ENCODE measurements at places on chromosomes 11 and 22. TPM values are rescaled to one million over a fixed set of nuclear protein-coding genes. Genes with fewer than 3 reads are reported as not detected.

DNA sequence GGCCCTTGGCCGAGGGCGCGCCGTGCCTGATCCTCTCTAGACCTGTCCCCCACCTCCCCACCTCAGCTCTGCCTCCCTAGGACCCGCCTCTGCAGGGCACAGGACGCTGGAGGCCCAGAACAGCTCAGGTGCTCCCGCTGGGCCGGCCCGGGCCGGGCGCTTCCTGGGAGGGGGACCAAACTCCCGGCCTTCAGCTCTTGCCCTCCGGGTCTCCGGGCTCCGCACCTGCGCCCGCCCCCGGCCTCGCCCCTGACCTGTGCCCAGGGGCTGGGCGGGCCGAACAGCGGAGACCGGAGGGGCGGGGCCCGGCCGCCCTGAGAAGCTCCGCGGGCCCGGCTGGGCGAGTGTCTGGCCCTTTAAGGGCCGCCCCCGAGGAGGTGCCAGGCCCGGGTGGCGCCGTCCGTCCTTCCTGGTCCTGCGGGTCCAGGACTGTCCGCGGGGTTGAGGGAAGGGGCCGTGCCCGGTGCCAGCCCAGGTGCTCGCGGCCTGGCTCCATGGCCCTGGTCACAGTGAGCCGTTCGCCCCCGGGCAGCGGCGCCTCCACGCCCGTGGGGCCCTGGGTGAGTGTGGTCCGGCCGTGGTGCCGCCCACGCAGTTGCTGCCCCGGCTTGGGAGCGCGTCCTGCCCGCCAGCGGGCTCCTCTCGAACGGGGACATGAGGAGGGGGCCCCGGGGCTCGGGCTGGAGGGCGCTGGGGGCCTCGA lies at the start of gene SSH3:
SSH3 (plus strand) TSS at position 399 of the 703 bp plus-strand sequence; CDS start at position 495, 96 bp downstream.
- H3K27me3 ChIP-seq: no peaks in the 10 kb centered on the region
- H3K36me3 ChIP-seq: peaks cover 13% of the 10 kb centered on the region
- DNase-seq: no peak
- H3K4me1 ChIP-seq: peaks cover 11% of the 10 kb centered on the region
- H3K4me3 ChIP-seq: peak within 1 kb of the TSS; percentile 15

GRCh38 chr22:47292546-47293320 lies 530.3 kb downstream of the TBC1D22A start:
- no peak for DNase-seq
- no peak overlapping the region for H3K4me3 ChIP-seq
- H3K27me3 ChIP-seq: no peaks in the 10 kb centered on the region
- H3K4me1 ChIP-seq: no peaks in the 10 kb centered on the region

DAGLA gene
- 0.20 TPM for total RNA-seq

OR52E5 gene
- total RNA-seq: not detected

- H3K36me3 ChIP-seq: peaks cover 5% of the 10 kb centered on the region
- H3K27ac ChIP-seq: no peak within 1 kb of the TSS
- DNase-seq: no peak
- peaks cover 21% of the 10 kb centered on the region for H3K4me1 ChIP-seq
Measured at GRCh38 chr11:104897891-104898684, at the start of gene CASP12. Gene CASP12 (minus strand): TSS chr11:104898460.

DNA sequence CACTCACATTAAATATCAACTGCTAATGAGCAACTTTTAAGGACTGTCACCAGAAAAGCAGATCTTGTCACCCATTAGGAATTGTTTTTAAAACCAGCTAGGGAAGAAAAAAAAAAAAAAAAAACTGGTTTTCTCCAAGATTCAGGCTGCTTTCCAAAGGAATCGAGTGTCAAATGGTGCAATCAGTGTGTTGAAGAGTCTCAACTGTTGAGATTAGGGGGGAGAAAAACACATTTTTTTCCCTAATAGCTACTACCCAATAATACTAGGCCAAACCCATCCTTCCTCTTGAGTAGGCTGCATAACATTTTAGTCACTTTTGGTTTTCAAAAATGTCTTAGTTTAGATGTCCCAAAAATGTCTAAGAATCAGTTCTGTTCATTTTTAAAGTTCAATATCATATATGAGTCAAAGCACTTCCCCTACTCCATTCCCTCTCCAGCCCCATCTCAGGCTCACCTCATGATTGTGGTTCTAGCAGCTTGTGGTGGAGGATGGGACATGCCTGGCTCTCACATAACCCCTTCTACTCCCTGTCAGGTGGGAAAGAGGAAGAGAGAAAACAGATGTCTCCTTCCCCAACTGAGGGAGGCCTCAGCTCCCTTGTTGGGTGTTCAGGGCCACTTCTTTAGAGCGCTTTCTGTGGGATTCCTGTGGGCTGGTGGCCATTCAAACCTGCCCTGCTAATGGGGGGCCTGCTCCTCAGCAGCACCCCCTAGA lies 193.6 kb downstream of the CWF19L2 start:
- H3K27ac ChIP-seq: no peak overlapping the region
- H3K36me3 ChIP-seq: no peaks in the 10 kb centered on the region
- no peaks in the 10 kb centered on the region for H3K27me3 ChIP-seq

KCNQ1 gene
- 5.3 TPM for total RNA-seq

HORMAD2 gene
- 0.21 TPM for total RNA-seq

DNA sequence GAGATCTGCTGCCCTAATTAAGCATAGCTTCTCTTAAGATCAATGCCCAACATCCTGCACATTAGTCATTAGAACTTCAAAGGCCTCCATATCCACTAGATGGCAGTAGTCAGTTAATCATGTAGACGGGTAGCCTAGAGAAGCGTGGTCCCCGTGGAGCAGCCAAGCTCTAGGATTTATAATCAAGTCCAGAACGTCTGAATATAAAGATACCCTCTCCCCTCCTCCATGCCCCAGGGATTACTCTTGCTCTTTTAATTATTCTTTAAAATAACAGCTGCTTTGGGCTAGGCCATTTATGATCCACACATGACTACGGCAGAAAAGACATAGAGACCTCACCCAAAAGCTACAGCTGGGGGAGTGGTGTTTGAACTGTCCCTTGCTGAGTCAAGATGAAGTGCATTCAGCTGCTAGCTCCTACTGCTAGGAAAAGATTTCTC lies 327.6 kb upstream of the PLET1 start:
- DNase-seq: peak; percentile 8
- no peak overlapping the region for H3K4me3 ChIP-seq
- no peaks in the 10 kb centered on the region for H3K4me1 ChIP-seq
- H3K27me3 ChIP-seq: no peaks in the 10 kb centered on the region

DNA sequence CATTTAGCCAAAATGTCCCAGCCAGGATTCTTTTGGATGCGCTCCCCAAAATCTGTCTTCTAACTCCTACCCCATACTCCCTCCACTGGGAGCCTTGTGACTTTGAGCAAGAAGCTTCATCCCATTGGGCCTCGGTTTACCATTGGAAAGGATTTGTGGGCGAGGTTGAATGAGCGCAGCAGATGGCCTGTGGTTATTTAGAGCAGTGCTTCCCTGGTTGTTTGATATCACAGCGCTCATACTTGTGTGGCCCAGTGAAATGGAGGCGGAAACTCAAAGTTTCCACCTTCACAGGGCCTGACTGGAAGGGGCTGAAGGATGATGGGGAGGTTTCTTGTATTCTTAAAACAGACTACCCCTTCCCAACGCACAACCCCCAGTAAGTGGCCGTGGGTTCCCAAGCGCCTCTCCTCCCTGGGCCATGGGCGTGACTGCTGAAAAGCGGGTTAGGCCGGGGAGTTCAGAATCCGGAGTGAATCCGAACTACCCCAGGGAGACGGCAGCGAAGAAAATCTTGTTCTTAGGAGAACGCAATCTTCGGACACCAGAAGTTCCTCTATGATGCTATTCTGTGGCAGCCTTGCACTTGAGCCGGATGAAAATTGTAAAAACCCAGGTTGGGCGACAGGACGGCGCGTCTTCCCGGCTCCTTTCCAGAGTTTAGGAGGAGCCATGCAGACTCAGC lies 1.2 kb upstream of the ATF4 start:
- H3K36me3 ChIP-seq: peaks cover 52% of the 10 kb centered on the region
- H3K27ac ChIP-seq: peak overlapping the region; percentile 100
- H3K4me3 ChIP-seq: peak overlapping the region; percentile 97
- peaks cover 55% of the 10 kb centered on the region for H3K4me1 ChIP-seq

DNA sequence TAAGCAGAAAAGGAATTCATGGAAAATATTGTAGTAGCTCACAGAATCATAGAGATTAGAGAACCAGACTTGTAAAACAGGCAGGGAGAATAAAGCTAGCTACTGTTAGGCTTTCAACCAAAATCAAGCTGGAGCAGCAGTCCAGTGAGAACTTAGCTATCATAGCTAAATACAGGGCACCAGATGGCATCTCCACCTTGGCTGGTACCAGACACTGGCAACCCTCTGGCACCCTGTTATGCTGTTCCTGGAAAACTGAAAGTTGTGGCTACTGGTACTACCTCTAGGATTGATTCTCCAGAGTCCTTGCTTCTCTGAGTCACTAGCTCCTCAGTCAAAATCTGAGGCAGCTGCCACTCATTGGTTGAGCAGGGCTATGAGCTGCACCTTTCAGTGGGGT lies 6.0 kb upstream of the DRD2 start:
- H3K36me3 ChIP-seq: no peaks in the 10 kb centered on the region
- no peak overlapping the region for H3K4me3 ChIP-seq
- H3K27ac ChIP-seq: no peak overlapping the region
- H3K27me3 ChIP-seq: peaks cover 29% of the 10 kb centered on the region

- H3K27me3 ChIP-seq: no peaks in the 10 kb centered on the region
- H3K27ac ChIP-seq: no peak overlapping the region
- DNase-seq: no peak
Measured at GRCh38 chr11:73913472-73913871, 36.7 kb downstream of the PAAF1 start.

DNA sequence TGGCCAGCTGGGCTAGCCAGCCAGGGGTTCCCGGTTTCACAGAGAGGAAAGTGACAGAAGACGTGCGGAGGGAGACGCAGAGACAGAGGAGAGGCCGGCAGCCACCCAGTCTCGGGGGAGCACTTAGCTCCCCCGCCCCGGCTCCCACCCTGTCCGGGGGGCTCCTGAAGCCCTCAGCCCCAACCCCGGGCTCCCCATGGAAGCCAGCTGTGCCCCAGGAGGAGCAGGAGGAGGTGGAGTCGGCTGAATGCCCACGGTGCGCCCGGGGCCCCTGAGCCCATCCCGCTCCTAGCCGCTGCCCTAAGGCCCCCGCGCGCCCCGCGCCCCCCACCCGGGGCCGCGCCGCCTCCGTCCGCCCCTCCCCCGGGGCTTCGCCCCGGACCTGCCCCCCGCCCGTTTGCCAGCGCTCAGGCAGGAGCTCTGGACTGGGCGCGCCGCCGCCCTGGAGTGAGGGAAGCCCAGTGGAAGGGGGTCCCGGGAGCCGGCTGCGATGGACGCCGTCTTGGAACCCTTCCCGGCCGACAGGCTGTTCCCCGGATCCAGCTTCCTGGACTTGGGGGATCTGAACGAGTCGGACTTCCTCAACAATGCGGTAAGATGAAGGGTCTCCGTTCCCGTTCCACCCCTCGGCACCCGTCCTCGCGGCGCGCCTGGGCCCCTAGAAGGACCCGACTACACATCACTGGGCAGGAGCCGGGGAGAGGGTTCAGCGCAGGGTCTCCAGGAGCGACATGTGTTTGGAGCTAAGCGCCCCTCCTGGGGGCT lies at the start of gene CREB3L1:
CREB3L1 (plus strand) TSS at position 41 of the 765 bp plus-strand sequence; CDS start at position 491, 450 bp downstream.
- H3K27ac ChIP-seq: no peak within 1 kb of the TSS
- no peak within 1 kb of the TSS for H3K4me3 ChIP-seq
- peaks cover 45% of the 10 kb centered on the region for H3K27me3 ChIP-seq
- DNase-seq: no peak
- H3K36me3 ChIP-seq: peaks cover 2% of the 10 kb centered on the region

PATE1 gene
- not detected for total RNA-seq

SCUBE1 gene
- not detected for total RNA-seq

DNA sequence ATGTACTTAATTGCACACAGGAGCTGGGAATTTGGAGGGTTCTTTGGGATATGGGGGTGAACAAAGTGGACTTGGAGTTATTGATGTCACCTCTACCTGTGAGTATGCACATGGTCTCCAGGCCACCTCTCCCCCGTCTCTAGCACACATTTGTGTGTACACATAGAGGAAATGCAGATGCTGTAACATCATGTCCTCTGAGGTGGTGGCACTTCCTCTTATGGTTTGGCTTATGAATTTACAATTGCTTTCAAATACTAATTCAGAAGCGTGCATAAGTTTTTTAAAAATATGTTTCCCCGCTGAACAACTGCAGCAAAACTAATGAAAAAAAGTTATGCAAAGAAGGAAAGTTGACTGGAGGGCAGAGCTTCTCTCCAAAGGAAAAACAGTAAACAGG lies 152.0 kb upstream of the TENM4 start:
- H3K27me3 ChIP-seq: no peaks in the 10 kb centered on the region
- no peak overlapping the region for H3K4me3 ChIP-seq
- no peak for DNase-seq
- H3K4me1 ChIP-seq: no peaks in the 10 kb centered on the region

DNA sequence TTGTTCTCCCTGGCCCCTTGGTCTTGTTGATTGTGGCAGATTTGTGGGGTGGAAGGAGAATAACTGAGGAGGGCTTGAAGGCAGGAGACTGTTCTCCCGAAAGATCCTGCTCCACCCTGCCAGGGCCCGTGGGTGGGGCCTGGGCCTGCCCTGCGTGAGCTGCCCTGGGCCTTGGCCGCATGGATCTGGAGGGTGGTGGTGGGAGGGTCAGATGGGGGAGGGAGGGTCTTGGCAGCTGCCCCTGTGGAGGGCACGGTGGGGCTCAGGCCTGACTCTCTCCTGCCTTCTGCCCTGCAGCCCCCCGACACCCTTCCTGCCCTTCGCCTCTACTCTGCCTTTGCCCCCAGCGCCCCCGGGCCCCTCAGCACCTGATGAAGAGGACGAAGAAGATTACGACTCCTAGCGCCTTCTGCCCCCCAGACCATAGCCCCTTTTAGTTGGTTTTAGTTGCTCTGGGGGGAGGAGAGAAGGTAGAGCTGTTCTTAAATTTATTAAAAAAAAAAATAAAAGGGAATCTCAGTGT lies 1.9 kb downstream of the DRAP1 start:
- no peak overlapping the region for H3K27ac ChIP-seq
- peaks cover 31% of the 10 kb centered on the region for H3K36me3 ChIP-seq
- H3K27me3 ChIP-seq: no peaks in the 10 kb centered on the region
- peak overlapping the region; percentile 94 for H3K4me3 ChIP-seq

- no peaks in the 10 kb centered on the region for H3K27me3 ChIP-seq
- H3K4me3 ChIP-seq: no peak overlapping the region
- H3K27ac ChIP-seq: no peak overlapping the region
- H3K36me3 ChIP-seq: no peaks in the 10 kb centered on the region
- H3K4me1 ChIP-seq: no peaks in the 10 kb centered on the region
Measured at GRCh38 chr11:85099522-85099921, 527.6 kb downstream of the DLG2 start.

Data from activated T-helper 1 cell treated with anti-CD3 and anti-CD28 coated beads, Interleukin-12 subunit alpha, Interleukin-12 subunit beta, Interleukin-2, Interleukin-4 antibody, amounts not matched to agents 30 ng/mL and 10 ng/mL and 1 ng/mL, durations not matched to agents 14 hours and 24 hours and 36 hours (primary cell).